CD4-positive, alpha-beta memory T cell (primary cell): ENCODE measurements at places on chromosomes 12 and 14.

DNA sequence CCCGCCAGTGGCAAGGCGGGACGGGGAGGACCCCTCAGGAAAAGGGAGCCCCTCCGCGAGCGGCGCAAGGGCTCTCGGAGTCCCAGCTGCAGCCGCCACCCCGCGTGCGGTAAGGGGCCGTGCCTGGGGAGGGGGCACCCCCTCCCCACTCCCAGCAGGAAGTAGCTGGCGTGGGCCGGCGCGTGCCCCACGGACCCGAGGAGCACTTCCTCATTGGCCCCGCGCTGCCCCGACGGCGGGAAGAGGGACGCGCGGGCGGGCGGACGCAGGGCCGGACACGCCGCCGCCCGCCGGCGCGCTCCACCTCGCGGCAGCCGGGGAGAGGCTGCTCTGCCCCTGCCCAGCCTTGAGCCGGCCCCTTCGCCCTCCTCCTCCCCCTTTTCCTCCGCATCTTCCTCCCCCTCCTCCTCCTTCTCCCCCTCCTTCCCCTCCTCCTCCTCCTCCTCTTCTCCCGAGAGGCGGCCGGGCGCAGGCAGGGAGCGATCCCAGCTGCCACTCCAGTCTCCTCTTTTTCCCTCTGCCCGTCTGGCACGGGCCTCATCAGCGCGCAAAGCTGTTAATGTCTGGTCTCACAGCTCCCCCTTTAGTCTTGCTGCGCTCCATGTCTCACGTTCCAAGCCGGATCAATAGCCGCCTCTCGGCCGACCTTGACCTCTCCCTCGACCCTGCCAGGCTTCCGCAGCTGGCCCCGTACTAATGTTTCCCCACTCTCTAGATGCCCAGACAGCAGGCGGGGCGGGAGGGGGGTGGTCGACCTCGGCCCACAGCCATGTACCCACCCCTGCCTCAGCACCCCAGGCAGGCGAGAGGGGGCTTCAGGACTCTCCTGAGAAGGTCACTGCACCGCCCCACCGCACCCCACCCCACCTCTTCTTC lies 2.6 kb upstream of the BCL11B start:
- peak; percentile 58 for DNase-seq

GRCh38 chr12:23262670-23263069 lies 637.7 kb downstream of the ETNK1 start:
- DNase-seq, result no peak

DNA sequence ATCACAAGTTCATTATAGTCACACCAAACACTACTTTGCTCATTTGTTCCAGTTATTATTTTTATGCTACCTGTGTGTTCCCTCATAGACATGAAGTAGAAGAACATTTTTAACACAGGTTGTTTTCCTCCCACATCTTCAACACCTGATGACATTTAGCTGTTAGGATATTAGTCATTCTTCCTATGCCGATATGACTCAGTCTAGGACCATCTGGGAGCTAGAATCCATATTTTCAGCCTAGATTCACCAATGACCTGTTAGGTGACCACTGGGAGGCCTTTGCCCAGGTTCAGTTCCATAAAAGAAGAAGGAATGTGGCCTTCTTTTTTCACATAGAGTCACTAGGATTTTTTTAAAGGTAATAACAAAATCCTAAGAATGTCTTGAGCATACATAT lies 222.8 kb downstream of the C12orf42 start:
- DNase-seq, result no peak

- no peak for DNase-seq
Observed at GRCh38 chr14:32940066-32940651, 1.5 kb downstream of the NPAS3 start.

DNA sequence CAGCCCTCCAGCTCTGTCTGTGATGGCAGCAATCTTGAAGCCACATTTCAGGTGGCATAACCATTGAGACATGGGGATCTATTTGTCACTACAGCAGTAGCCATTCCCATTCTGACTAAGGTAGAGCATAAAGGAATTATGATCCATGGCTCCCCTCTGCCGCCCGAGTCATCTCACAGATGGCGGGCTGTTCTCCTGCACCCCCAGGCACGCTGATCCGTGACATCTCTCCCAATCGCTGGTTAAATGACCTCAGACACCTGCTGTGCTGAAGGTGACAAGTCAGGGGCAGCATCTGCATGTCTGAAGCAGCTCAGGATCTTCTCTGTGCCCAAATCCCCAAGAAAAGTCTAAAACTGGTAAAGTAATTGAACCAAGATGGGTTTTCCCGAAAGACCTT lies 124.3 kb downstream of the ZFP36L1 start:
- DNase-seq, result no peak

GRCh38 chr12:98741196-98741555 lies 96.1 kb downstream of the APAF1 start:
- DNase-seq, result no peak
